GM12865 (cell line): ENCODE measurements at places on chromosomes 1 and 21.
A peak's percentile ranks its signal among the peaks of the same experiment; 100 is the strongest.

DNA sequence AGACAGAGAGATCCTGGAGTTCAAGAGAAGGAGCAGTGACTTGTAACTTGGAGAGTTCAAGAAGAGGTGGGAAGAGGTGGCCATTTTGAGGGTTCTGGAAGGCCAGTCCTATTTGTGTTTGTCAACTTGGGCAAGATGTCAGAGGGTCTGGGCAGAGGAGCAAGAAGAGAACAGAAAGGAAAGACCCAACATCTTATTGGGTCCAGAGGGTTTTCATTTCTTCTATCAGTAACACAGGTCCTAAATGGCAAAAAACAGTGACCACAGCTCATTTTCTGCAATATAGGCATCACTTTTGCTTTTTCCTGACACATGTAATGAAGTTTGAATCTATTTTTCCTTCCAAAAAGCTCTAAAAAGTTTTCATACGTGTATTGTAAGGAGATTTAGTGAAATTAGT, 38.3 kb upstream of the MAP10 start:
- DNase-seq, result no peak

GRCh38 chr1:34885405-34886247, 26.1 kb upstream of the SMIM12 start:
- DNase-seq, result no peak

DNA sequence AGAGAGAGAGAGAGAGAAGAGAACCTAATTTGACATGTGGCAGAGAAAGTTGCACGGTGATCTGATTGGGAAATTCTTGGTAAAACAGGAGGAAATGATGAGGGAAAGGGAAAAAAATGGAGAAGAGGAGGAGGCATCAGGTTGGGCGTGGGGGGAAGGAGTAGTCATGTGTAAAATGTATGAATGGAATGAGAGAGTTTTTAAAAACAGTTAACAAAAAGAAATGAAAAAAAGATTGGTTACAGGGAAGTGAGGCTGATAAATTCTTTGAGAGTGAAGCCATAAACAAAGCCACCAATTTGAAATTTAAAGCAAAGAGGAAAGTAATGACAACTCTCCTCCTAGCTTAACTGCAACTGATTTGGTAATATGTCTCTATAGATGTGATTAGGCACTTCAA, 409.2 kb downstream of the USH2A start:
- no peak for DNase-seq

- DNase-seq, result peak; percentile 66
These were observed 23.6 kb downstream of the SLC37A1 start for GRCh38 chr21:42537106-42537742.

- DNase-seq, result no peak
These were observed 18.6 kb upstream of the C1orf105 start for GRCh38 chr1:172401892-172402291.

DNA sequence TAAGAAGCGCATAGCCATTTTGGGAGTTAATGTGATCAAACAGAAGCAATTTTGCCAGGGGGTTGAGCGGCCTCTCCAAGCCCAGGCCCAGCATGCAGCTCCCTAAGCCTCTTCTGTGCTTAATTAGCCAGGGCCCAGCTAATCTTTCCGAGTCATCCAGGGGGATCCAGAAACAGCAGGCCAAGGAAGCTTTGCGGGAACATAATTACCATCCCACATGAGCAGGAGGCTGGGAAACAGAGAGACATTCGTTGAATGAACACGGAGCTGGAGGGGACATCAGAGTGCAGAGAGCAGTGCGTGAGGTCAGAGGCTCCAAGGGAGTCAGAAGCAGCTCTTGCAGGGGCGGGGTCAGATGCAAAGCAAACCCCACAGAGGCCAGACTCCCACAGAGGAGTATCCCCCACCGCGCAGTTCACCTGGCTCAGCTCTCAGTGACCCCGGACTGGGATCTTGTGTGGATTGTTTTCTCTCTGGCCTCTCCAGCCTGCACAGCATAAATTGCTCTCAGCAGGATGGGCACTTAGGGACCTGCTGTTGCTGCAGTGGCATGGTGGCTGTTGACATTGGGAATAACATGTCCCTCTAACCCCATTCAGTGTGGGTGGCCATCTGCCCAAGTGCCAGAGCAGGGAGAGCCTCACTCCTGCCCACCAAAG, 657.4 kb downstream of the AJAP1 start:
- no peak for DNase-seq

GRCh38 chr1:151867321-151867720, 13.8 kb upstream of the THEM5 start:
- DNase-seq, result no peak

DNA sequence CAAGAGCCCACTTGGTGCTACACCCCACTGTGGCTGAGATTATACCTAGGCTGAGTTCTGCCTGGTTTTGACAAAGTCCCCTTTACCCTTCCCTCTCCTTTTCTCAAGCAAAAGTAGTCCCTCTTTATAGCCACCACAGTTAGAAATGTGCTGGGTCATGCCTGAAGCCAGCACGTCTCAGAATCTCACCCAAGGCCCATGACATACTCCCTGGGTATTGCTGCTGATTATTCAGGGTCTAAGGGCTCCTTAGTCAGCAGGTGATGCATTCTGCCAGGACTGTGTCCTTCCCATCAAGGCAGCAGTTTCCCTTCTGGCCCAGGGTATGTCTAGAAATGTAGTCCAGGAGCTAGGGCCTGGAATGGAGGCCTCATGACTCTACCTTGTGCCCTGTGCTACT, 67.3 kb upstream of the COX20 start:
- no peak for DNase-seq

- DNase-seq, result no peak
These were observed 88.6 kb upstream of the GNG12 start for GRCh38 chr1:67921725-67922489.

DNA sequence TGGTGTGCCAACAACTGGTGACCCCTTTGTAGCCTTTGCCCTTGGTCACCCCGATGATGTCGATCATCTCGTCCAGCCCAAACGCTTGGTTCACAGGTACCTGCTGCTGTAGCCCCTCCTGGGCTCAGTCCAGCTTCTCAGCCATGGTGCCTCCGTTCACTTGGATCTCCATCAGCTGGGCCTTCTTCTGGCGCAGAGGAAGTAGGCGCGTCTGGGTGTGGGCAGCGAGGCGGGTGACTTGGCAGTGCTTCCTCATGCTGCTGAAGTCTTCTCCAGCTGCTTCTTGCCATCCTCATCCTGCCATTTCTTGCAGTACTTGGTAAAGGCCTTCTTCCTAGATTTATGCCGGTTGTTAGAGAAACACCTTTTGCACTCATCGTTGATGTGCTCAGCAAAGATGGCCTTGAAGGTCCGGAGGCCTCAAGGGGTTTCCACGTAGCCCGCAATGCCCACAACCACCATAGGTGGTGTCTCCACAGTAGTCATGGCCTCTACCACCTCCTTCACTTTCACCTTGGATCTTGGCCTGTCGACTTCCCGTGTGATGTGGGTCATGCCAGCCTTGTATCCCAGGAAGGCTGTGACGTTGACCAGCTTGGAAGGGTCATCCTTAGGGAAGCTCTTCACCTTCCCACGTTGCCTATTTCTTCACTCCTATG, 13.0 kb downstream of the DOP1B start:
- no peak for DNase-seq

GRCh38 chr1:164755690-164756089, 196.7 kb downstream of the PBX1 start:
- DNase-seq, result no peak

GRCh38 chr1:12475947-12476346, 142.1 kb downstream of the DHRS3 start:
- no peak for DNase-seq
